ENCODE measurements at places on chromosomes 3 and 15.

GRCh38 chr3:14870783-14871060, 52.0 kb downstream of the FGD5 start:
- no peak for DNase-seq

GRCh38 chr15:93640411-93640962, 551.5 kb upstream of the RGMA start:
- DNase-seq: no peak

- peak; percentile 52 for DNase-seq
Observed at GRCh38 chr3:64131725-64132469, 93.4 kb downstream of the PRICKLE2 start.

DNA sequence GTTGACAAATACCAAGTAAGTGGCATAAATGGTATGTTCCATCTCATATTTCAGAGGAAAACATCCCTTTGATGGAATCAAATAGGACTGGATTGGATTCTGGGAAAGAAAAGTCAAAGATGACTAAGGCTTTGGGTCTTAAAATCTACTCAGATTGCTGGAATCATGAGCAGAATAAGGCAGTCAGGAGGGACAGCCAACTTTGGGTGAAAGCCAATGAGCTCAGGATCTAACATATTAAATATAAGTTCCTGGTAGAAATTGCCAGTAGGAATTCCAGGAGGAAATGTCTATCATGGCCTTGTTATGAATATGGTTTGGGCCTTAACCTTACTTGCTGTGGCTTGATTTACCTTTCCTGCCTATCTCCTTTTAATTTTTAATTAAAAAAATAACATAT, 55.3 kb downstream of the ISL2 start:
- no peak for DNase-seq

GRCh38 chr15:28091313-28091712, 7.8 kb downstream of the OCA2 start:
- DNase-seq: no peak

- no peak for DNase-seq
Observed at GRCh38 chr15:81947548-81947947, 98.3 kb downstream of the MEX3B start.

DNA sequence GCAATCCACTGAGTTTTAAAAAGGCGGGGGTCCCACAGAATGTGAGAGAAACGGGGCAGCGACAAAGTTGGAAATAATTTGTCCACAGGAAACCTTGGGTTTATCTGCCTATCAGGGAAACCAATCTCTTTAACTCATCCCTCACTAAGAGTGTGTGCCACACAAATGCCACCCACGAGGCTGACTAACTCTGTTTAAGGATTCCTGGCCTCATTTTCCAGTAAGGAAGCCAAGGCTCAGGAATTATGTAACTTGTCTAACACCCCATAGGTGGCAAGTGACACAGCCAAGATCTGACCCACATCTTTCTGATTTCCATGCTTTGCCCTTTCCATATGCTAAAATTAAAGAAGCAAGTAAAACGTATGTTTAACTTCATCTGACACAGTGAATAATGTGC, 263.2 kb downstream of the CNTN3 start:
- no peak for DNase-seq

- no peak for DNase-seq
Observed at GRCh38 chr3:47434849-47435248, 40.9 kb downstream of the SCAP start.

DNA sequence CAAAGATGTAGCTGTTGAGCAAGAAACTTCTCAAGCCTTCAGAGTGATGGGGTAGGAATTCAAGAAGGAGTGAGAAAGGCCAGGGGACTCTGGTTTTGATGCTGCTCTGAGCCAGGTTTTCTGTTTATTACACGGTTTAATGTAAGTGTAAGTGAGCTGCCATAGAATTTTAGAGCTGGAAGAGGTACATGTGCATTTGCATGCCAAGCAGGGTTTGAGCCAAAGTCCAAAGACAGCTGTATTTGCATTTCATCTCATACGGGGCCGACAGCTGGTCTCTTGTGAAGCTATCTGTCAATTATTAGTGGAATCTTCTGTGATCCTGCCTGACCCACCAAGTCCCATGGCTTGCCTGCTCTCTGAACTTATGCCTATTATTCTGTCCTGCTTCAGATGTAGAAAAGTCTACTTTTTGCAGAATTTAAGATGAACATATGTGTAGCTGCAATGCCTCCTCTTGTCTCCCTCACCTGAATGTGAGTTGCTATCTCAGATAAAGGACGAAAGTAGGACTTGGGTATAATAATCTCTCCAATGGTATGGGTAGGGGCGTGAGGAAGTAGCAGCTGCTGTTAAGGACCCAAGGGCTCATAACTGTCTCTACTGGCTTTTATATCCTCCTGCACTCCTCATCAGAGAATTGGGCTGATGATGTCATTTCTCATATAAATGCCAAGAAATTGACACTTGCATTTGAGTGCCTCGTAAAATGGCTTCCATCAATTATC, 160.0 kb downstream of the SQOR start:
- peak; percentile 93 for DNase-seq

- no peak for DNase-seq
Observed at GRCh38 chr15:91045065-91045464, 22.7 kb upstream of the VPS33B start.

- DNase-seq: no peak
Observed at GRCh38 chr3:78839693-78840092, 928.1 kb downstream of the ROBO1 start.

DNA sequence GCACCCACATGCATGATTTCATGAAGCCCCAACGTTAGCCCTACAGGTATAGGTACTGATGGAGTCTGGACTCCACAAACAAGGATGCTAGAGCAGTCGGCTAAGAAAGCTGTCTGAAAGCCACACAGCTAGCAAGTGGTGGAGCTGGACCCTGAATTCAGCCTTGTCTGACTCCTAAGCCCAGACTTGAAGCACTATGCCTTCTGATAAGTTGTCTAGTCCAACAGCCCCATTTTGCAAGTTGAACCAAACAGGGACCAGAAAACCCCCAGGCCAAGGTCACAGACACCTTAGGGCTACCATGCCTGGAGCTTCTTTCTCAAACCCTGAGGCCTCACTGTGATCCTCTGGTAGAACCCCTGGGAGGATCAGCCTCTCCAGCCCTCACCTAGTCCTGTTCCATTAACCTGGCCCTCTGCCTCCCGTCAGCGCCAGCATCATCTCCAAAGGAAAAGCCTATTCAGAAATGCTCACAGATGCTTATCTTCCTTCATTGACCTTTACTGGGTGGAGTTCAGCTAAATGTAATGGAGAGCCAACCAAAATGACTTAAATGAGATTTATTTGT, 1.7 kb upstream of the SLCO2A1 start:
- DNase-seq: no peak

- no peak for DNase-seq
Observed at GRCh38 chr15:75590239-75590638, 11.1 kb upstream of the PTPN9 start.

GRCh38 chr3:42655980-42656679, 2.6 kb downstream of the ZBTB47 start:
- no peak for DNase-seq

DNA sequence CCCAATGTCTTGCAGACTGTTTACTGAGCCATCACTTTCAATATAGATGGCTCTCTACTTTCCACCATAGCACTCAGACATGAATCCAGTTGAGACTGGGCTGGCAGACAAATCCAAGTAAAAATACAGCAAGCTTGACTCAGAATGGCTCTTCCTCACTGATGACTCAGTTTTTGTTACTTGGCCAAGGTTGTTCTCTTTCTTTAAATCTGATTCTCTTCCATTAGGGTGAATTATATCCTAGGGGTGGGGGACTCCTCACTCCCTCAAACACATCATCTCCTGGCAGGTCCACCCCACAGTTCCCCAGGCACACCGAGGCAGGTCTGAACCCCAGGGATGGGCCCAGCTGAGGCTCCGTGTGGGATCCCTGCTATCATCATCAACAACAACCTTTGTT, 157.9 kb downstream of the MEX3B start:
- DNase-seq: no peak

DNA sequence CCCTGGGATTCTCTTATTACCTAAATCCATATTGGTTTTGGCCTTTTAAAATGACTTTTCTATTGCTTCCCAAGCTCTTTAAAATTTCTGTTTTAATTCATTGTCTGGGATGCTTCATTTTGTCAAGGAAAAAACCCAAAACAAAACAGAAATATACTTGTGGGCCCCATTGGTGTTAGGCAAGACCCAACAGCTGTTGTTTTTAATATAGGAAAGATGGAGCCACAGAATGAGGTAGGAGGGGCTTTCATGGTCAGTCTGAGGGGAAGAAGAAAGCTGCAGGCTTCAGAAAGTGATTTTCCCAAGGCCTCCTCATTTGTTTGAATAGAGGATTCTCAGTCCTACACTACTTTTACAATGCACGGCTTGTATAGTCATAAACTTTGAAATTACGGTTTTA, 180.5 kb downstream of the MCTP2 start:
- DNase-seq: peak; percentile 64

- peak; percentile 90 for DNase-seq
Observed at GRCh38 chr3:189262746-189263145, 91.0 kb downstream of the TPRG1 start.

GRCh38 chr3:13841826-13842225, 38.0 kb downstream of the WNT7A start:
- DNase-seq: no peak

GRCh38 chr3:55755516-55756205, 268.6 kb upstream of the WNT5A start:
- peak; percentile 68 for DNase-seq

GRCh38 chr15:70559265-70560239, 203.8 kb downstream of the UACA start:
- peak; percentile 56 for DNase-seq

DNA sequence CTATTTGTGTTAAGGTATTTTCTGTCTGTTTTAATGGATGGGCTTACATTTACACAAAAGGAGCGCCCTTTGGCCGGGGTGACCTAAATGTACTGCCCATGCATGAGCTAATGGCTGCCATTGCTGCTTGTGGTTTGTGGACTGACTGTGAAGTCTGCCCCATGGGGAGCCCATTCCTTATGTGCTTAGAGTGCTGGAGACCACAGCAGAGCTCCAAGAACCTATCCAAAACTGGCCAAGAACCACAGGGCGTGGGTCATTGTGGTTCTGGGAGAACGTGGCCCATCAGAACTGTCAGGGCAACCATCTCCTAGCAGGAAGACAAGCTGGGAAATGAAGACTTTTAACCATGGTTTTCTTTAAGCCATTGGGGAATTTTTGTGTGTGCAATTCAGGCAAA, 105.3 kb downstream of the CHDH start:
- no peak for DNase-seq

- DNase-seq: no peak
Observed at GRCh38 chr15:84915606-84915958, 31.1 kb downstream of the SLC28A1 start.

DNA sequence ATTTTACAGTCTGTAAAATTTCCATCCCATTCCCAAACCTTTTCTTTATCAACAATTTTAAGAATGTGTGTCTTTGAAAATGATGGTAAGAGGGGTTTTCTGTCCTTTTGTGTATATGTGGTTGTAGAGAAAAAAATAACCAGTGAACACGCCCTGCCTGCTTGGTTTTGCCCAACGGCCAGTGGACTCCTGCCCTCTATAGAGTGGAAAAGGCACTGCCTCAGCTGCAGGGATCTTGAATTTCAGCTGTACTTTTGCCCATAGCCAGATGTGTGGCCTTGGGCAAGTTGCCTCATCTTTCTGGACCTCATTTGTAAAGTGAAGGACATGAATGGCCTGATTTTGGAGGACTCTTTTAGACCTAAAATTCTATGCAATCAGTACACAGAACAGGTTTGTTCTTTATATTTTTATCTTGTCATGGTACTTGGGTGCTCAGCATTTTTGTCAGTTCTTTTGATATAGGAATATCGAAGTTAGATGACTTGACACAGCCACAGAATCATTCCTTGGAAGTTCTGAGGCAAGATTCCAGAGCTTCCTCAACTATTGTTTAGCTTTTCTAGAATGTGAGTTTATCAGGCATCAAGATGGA, 81.0 kb downstream of the CLDN11 start:
- DNase-seq: no peak

DNA sequence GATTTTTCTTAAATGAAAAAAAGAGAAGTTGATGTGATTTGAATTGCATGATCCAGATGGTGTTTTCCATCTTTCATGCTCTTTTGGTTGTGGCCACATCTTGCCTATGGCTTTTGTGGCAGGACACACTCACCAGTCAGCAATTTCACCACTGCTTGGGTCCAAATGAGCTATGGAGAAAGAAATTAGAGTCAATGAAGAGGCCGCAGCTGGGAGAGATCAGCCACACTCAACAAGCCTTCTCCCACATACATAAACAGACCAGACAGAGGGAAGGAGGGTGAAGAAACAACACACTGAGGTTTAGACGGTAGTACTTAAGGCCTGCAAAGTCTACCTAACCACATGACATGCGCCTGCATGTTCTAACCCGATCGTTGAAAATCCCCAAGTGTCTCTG, 110.7 kb upstream of the CDIN1 start:
- DNase-seq: peak; percentile 73

DNA sequence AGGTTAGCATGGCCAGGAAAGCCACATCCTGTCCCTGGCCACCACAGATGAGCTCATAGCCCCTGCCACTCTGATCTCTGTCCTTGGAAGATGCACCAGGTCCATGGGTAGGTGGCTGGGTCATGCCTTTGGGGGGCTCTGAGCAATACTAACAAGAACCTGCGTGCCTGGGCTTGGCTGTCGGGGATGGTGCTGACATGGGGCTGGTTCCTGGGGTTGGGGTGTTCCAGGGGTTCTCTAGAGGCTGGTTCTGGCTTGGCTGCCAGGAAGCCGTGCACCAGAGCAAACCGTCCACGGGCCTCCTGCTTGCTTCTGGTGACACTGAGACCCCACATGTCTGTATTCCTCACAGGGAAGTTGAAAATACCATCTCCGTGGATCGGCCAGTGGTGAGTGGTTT, 44.1 kb downstream of the CAPN3 start:
- no peak for DNase-seq

GRCh38 chr15:92385096-92385495, 8.6 kb upstream of the ST8SIA2 start:
- DNase-seq: no peak

DNA sequence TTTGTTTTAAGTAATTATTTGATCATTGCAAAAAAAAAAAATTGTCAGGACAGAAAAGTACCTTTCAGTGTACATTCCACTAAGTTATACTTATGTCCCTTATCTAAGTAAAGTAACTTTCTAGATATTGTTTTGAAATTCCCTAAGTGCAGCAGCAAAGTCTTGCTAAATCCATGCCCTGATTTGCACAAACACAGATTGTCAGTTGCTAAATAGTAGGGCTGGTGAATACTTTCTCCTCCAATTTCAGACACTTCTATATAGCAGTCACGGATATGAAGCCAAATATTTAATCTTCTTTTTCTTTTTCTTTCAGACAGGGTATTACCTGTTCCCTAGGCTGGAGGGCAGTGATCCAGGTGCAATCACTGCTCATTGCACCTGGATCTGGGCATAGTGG, 12.9 kb downstream of the LRRC2 start:
- no peak for DNase-seq

GRCh38 chr3:141055136-141055535, 4.0 kb downstream of the SPSB4 start:
- no peak for DNase-seq

- no peak for DNase-seq
Observed at GRCh38 chr15:86439614-86440013, 359.9 kb downstream of the AGBL1 start.

- no peak for DNase-seq
Observed at GRCh38 chr3:87335931-87336330, 59.5 kb upstream of the POU1F1 start.

- DNase-seq: no peak
Observed at GRCh38 chr3:150497956-150498355, 48.3 kb downstream of the SERP1 start.

- DNase-seq: no peak
Observed at GRCh38 chr3:72444656-72445223, 403.5 kb downstream of the SHQ1 start.
